ENCODE measurements at places on chromosomes 16 and 17. TPM values are rescaled to one million over a fixed set of nuclear protein-coding genes. Genes with fewer than 3 reads are reported as not detected.

Gene CACNG1
- total RNA-seq, result not detected

Gene ITGAD
- 25.3 TPM for total RNA-seq

Gene ZNF287
- 8.0 TPM for total RNA-seq

Gene PRR35
- not detected for total RNA-seq

Gene GJC1
- 1.7 TPM for total RNA-seq

Gene TAT
- not detected for total RNA-seq

Data from spleen (tissue), 13 donors.